ENCODE measurements at places on chromosomes 7 and 10.
A peak's percentile ranks its signal among the peaks of the same experiment; 100 is the strongest.

- peak; percentile 59 for DNase-seq
Measured at GRCh38 chr7:27188386-27189294, 3.6 kb upstream of the HOXA11 start.

- DNase-seq = no peak
Measured at GRCh38 chr7:28802450-28802849, 155.7 kb downstream of the TRIL start.

DNA sequence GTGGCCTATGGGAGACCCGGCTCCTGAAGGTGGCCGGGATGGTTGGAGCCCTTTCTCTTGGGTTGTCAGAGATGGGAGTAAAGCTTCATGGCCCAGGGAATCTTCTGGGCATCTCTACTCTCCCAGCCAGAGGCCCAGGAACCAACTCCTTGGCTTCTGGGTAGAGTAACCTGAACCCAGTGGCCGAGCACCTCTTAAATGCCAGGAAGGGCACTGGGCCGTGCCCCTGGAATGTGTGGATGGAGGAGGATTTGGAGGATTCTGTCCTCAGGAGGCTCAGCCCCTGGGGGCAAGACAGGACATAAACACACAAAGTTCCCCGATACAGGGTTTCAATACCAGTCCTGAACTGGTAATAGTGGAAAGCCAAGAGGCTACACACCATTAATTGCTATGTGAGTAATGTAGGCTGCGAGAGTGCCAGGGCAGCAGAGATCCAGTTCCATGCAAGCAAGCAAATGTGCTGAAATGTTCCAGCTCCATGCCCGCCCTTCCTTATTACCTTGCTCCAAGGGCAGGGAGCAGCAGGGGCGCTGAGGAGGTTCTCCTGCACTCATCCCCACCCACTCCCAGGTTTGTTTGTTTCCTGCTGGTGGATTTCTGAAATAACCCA, 1.2 kb downstream of the PALD1 start:
- no peak for DNase-seq

- no peak for DNase-seq
Measured at GRCh38 chr7:97401398-97401797, 283.9 kb downstream of the SDHAF3 start.

GRCh38 chr7:156618780-156619367, 21.7 kb upstream of the RNF32 start:
- no peak for DNase-seq

DNA sequence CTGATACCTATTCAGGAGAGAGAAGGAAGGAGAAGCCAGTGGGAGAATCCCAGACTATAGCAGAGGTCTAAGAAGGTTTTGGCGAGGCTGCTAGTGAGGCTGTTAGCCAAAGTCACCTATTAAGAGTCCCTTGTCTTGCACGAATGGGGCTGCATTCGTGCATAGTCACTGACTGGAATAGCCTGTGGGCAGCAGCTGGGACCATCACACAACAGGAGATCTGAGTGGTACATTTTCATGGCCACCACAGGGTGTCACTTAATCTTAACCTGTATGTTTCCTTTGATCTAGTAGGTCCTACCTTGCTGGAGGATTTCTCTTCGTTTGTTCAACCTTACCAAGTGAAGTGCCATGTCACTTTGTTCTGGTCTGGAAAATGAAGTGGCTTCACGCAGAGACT, 319.9 kb downstream of the BMPER start:
- DNase-seq = no peak

DNA sequence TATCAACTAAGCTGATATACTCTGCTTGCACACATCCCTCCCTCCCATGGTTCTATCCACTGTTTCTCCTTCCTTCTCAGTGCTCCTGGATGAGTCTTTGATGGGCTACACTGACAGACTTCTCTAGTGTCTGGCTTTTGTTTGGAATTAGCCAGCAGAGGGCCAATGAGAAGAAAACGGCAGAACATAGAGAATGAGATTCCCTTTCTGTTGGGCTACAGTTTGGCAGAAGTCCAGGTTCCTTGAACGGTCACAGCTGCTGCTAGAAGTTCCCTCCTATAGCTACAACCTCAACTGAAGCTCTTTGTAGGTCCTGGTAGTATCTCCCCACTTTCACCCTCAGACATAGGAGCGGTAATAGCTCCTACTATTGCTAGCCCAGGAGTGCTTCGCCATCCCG, 251.1 kb upstream of the LRRN3 start:
- no peak for DNase-seq

- DNase-seq = no peak
Measured at GRCh38 chr7:142739923-142740492, 9.3 kb upstream of the PRSS1 start.

DNA sequence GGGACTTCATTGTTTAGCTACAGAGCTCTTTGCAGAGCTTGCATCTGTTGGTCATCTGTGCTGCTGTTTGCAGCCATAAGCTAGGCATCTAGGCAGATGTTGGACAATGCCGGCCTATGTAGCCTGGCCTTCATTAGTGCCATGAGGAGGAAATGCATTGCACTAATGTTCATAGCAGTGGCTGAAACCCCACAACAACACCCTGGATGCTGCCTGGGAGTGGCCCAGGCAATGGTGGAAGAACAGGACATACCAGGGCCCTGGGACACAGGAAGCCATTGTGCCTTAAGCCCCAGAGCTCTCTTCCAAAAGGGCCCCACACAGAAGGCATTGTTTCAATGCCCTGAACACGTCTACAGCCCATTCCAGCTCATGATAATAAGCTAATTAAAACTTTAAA, 131.5 kb upstream of the LYZL1 start:
- no peak for DNase-seq

DNA sequence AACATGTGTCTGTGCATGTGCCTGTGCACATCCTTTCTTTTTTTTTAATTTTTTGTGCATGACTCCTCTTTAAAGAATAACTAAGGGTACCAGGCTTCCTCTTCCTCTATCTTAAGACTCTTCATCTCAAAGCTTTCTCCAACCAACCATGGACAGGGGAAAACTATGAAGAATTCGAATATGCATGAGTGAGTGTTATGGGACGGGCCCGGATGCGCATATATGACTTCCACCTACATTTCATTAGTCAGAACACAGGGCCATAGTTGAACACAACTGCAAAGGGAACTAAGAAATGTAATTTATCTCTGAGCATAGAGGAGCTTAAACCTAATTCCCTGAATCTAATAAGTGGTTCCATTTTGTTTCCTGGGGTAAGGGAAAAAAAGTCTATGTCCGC, 270.3 kb upstream of the SORCS1 start:
- no peak for DNase-seq

DNA sequence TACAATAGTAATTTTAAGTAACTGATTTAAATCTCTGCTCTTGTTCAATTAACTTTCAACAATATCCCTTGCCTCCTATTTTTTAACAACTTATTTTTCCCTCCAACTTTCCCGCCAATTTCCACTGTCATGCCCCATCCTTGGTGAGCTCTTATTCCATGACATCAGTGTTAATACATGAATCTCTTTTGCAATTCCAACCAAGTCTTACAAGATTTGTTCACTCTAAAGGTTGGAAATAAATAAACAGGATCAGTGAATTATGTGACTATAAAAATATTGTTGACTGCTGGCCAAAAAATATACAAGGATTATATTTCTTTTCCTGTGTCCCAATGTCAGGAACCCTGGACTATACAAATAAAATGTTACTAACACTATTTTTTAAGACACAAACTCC, 21.0 kb upstream of the AGMO start:
- DNase-seq = no peak

DNA sequence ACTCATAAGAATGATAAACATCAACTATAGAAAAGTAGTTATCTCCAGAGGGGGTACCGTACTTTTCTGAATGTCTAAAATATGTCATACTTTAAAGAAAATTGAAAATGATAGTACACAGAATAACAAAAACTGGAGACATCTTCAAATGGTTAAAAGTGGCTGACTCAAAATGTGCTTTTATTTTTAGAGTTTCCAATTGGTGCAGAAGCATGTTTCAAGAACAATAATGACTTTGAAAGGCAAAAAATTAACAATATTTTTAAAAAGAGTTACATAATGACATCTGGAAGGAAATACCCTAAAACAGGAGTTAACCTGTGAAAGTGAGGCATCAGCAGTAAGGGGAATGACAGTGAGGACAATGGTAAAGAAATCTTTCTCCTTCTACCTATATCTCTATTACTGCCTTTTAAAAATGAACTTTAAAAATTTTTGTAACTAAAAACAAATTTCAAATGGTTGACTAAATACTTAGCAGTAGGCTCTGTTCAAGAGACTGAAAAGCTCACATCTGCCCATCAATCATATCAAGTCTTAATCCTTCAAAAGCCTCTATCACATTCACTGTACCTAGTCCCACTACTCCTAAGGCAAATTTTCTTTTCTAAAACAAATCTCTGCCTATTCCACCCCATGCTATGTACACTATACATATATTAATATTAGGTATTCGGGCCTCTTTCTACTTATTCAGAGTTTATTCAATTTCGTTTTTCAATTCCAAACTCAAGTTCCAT, 3.0 kb downstream of the ASZ1 start:
- no peak for DNase-seq

GRCh38 chr10:72276013-72276387, 2.3 kb downstream of the DDIT4 start:
- peak; percentile 70 for DNase-seq
